ENCODE measurements at places on chromosomes 4 and X.

GRCh38 chr4:73194064-73194463 is 64.5 kb downstream of the ANKRD17 start:
- DNase-seq: no peak

- no peak for DNase-seq
Observed at GRCh38 chr4:93203708-93204107, 624.8 kb upstream of the ATOH1 start.

GRCh38 chr4:86500527-86500926 is 93.6 kb upstream of the PTPN13 start:
- DNase-seq: no peak

DNA sequence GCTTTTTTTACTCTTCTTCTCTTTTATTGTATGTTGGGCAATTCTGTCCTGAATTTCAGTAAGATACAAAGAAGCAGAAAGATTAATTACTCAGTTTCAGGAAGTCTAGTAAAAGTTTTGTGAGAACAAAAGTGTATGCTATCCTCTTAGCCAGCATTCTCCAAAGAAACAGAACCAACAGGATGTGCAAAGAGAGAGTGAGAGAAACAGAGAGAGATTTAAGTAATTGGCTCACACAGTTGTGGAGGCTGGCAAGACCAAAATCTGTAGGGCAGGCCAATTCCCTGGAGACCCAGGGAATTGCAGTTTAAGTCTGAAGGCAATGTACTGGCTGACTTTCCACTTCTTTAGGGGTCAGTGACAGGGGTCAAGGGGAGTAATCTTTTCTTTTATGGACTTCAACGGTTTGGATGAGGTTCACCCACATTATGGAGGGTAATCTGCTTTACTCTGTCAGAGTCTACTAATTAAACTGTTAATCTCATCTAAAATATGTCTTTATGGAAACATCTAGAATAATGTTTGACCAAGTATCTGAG is 59.2 kb upstream of the SLC39A8 start:
- DNase-seq: no peak

DNA sequence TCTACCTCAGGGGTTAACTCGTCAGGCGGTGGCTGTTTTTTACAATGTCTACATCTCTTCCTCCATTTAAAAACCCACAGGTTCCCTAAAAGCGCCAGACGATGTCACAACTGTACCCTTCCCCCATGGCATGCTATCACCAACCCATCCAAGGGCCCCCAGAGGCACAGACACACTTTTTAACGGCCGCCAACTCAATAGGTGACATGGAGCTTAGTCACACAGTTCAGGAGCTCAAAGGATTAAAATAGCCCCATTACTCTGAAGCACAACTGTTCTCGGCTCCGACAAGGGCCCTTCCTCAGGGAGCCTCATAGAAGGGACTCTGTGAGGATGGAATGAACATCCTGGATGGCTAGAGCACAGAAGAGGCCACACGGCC is 12.4 kb downstream of the SH3KBP1 start:
- DNase-seq: no peak

- no peak for DNase-seq
Observed at GRCh38 chrX:102887687-102888086, 49.4 kb upstream of the RAB40AL start.

GRCh38 chrX:10974920-10975319 is 136.2 kb upstream of the HCCS start:
- DNase-seq: no peak

DNA sequence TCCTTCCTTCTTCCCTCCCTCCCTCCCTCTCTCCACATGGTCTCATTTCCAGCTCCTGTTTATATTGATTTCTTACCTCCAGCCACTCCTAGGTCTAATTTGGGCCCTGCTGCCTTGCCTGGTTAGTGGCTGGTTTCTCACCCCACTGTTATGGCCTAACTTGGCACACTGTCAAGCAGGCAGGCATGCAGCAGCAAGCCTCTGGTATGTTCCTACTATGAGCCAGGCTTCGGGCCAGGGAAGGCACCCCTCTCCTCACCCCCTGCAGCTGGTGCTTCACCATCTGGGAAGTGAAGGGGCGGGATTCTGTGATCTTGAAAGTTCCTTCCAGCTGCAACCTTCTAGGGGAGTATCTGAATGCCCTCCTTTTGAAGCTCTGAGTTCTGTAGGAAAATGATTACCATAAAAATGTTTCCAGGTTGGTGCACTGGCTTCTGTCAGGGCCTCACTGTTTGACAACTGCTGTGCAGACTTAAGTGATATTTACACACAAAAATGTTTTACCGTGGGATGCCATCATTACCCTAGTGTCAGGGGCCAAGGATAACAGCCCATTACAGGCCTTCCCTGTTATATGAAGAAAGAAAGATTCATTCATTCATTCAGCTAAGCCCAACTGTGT is 10.1 kb upstream of the VMA21 start:
- no peak for DNase-seq

DNA sequence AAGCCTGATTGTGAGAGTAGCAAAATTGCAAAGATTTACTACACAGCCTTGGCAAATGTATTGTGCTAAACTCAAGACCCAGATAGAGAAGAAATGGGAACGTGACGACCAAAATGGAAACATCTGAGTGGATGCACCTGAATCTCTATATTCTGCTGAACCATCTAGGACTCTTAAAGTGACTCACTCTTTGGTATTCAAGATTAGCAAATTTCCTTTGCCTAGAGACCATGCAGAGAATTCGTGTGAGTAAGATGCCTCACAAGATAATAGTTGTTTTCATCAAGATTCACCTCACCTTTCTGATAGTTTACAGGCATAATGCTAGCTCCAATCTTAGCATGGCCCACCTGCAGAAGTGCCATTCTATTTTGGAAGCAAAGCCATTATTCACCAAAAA is 14.4 kb upstream of the ATOH1 start:
- DNase-seq: no peak

DNA sequence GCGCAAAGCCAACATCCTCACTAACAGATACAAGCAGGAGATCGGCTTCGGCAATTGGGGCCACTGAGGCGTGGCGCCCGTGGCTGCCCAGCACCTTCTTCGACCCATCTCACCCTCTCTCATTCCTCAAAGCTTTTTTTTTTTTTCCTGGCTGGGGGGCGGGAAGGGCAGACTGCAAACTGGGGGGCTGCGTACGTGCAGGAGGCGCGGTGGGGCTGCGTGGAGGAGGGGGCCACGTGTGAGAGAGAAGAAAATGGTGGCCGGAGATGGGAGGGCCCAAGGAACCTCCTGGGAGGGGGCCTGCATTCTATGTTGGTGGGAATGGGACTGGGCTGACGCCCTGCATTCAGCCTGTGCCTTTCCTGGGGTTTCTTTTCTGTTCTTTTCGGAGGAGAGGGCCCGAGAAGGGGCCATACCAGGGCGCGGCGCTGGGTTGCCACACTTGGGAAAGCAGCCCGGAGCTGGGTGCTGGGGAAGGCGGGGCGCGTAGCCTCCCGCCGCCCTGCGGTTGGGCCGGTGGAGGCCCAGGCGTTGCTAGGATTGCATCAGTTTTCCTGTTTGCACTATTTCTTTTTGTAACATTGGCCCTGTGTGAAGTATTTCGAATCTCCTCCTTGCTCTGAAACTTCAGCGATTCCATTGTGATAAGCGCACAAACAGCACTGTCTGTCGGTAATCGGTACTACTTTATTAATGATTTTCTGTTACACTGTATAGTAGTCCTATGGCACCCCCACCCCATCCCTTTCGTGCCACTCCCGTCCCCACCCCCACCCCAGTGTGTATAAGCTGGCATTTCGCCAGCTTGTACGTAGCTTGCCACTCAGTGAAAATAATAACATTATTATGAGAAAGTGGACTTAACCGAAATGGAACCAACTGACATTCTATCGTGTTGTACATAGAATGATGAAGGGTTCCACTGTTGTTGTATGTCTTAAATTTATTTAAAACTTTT is 4.5 kb downstream of the MID1IP1 start:
- no peak for DNase-seq

DNA sequence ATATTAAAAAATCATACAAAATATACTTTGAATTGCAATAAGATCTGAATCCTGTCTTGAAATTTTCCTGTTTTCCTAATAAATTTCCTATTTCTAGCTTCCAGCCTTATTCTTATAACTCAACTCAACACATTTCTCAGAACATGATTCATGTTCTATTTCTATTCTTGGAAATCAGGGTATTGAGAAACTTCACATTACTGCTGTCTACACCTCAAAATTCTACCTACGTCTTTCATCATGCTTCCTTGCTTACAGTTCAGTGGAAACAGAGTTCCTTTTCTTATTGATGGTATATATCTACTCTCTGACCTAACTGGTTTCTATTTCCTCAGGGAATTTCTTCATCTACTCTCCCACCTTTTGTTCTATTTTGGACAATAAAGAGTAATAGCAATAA is 2139.0 kb downstream of the ARAP2 start:
- DNase-seq: no peak

GRCh38 chrX:128106630-128107029 is 54.4 kb upstream of the ACTRT1 start:
- no peak for DNase-seq

GRCh38 chr4:90537491-90537890 is 410.3 kb downstream of the CCSER1 start:
- no peak for DNase-seq

- DNase-seq: no peak
Observed at GRCh38 chr4:24736066-24736465, 59.3 kb upstream of the SOD3 start.

GRCh38 chrX:65731684-65732289 is 64.3 kb downstream of the MSN start:
- DNase-seq: no peak

DNA sequence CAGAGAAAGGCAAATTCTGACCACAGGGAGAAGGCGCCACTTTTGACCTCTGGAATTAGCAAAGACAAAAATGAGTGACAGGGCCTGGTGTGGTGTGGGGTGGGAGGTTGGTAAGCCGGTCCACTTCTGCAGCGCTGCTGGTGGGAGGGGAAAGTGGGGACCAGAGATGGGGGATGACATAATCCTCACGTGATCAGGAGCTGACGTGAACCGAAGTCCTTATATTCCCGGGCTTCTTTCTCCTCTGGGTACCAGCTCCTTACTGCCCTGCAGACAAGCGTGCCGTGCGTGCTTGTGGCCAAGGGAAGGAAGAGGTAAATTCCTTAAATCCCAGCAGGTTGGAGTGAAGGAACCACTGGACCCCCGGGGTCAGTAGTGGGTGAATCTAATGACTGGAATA is at the start of gene TCEAL7:
Gene TCEAL7, plus strand, starts transcription at position 249 of the 400 bp plus-strand sequence. CDS start 1,165 bp downstream, outside the sequence.
- DNase-seq: no peak

GRCh38 chr4:17587094-17587822 is 10.3 kb downstream of the LAP3 start:
- no peak for DNase-seq

DNA sequence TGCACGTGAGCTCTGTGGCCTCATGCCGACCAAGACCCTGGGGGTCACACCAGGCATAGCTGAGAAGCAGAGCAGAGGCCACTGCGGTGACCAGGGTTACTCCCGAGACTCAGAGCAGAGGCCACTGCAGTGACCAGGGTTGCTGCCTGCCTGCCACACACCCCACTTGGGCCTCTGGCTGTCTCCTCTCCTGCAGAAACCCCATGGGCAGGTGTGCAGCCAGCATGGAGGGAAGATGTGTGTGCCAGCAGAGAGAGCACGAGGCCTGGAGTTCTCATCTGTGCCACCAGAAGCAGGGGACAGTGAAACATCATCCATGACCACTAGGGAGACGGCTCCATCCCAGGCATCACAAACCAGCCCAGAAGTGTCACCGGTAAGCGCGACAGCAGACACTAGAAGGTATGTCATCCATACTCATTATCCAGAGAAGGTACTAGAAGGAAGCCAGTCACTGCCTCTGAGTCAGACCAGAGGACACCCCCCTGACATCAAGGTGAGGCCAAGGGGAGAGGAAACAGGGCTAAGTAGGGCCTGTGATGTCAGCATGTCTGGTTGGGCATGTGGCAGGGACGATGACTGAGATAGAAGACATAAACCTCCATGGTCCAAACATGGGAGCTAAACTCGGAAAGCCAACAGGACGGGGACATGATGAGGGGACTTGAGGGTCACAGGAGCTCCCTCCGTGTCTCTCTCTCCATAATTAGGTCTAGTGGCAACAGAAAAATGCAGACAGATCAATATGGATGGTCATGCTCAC is 24.2 kb upstream of the SPON2 start:
- DNase-seq: no peak

- no peak for DNase-seq
Observed at GRCh38 chrX:108299101-108299591, 139.1 kb downstream of the COL4A6 start.

GRCh38 chr4:82661181-82661992 is 99.6 kb upstream of the TMEM150C start:
- no peak for DNase-seq

- DNase-seq: peak; percentile 32
Observed at GRCh38 chr4:3436798-3437581, 4.8 kb upstream of the HGFAC start.

DNA sequence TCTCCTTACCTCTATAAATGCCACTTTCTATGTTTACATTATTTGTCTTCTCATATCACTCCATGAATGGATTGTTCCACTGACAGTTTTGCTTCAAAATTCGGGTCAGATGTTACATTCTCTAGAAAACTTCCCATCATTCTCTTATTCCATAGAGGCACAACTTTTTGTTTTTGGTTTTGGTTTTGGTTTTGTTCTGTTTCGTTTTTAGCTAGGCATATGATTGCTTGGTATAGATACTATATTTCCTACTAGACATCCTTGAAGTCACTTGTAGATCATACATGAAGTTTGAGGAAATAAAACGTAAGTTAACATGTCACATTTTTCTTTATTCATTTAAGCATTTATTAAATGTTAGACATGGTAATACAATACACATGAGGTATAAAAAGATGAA is 961.0 kb downstream of the PCDH18 start:
- no peak for DNase-seq

GRCh38 chrX:44570522-44570921 is 27.9 kb upstream of the FUNDC1 start:
- DNase-seq: no peak

GRCh38 chr4:16573206-16573605 is 325.2 kb downstream of the LDB2 start:
- DNase-seq: no peak

GRCh38 chr4:2265113-2266110 is 3.5 kb upstream of the MXD4 start:
- no peak for DNase-seq

DNA sequence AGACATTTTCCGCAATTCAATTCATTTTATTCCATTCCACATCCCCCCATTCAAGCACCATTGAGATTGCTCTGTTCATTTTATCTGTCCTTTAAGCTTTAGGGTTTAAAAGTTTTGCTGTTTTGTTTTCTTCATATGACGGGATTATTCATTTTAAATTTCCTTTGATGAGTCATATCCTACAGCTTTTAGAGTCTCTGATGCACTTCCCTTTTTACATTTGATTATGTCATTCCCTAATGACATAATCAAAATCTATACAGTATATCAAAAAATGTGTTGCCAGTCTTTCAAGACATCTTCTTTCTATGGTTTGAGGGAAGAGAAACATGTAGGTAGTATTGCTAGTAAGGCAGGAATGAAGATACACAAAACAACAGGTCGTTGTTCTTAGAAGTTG is 456.3 kb downstream of the PDGFC start:
- DNase-seq: no peak

GRCh38 chr4:84091266-84091665 is 407.8 kb downstream of the NKX6-1 start:
- no peak for DNase-seq

- no peak for DNase-seq
Observed at GRCh38 chrX:70190225-70190624, 12.9 kb downstream of the DGAT2L6 start.

- DNase-seq: no peak
Observed at GRCh38 chrX:131816551-131817136, 206.5 kb upstream of the STK26 start.
